ENCODE measurements at places on chromosomes 2 and 18. TPM values are rescaled to one million over a fixed set of nuclear protein-coding genes. Genes with fewer than 3 reads are reported as not detected.

DNA sequence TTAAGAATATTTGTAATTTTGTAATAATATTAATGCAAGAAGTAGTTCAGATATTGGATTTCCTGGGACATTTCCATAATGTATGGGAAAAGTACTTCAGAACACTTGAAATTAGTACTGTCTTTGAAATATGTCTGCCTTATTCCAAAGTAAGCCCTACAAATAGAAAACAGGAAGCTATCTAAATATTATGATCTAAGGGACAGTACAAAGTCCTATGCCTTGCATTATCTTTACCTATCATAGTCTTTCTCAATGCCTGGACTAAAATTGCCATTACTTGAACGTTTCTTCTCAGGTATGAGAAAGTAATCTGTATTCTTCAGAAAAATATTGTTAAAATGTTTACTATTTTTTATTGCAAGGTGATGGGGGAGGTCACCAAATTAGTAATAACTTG, 113.0 kb downstream of the PPP1R1C start:
- DNase-seq: no peak

GRCh38 chr2:74548900-74549826, 4.6 kb downstream of the LOXL3 start:
- no peak for DNase-seq

GRCh38 chr2:88575051-88575450, 52.2 kb downstream of the EIF2AK3 start:
- no peak for DNase-seq

DNA sequence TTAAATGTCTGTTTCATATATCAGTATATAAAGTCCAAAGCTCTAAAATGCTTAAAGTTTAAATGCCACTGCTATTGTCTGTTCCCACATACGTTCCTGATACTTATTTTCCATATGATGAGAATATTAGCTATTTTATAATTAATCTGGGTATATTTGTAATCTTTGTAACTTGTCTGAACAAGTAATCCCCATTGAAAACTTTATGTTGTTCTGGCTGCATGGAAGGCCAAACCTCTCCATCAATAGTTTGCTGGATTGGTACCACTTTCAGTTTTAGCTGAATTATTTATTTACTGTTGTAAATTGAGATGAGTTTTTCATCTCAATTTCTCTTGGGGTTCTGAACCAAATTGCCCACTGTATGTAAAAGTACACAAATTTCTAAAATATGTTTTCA, 1.5 kb downstream of the MBD5 start:
- DNase-seq: no peak

- DNase-seq: no peak
Measured at GRCh38 chr2:238290715-238291549, 2.5 kb upstream of the PER2 start.

DNA sequence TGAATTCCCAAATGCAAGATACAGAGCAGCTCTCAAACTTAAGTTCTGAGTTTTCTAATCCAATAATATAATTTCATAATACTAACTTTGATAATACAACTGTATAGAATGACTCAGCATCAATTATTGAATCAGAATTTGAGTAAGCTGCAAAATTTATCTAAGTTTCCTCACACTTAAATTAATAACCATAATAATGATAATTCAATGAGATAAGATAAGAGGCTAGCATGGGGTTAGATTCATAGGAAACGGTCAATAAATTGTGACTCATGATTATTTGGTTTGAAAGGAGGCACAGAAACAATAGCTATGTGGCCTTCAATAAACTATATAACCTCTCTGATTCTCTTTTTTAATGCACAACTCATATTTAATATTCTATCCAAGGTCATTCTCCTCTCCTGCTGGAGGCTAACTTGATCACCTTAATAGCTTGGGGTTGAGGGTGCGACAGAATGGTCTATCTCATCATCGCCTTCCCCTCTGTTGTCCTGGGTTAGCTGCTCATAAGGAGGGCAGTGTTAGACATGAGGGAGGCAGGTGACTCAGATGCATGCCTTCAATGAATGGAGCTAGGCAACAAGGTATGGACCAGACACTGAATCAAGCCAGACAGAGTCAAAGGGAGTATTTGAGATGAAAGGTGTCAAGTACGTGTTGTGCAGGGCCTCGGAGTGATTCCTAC, 36.2 kb upstream of the BMP10 start:
- no peak for DNase-seq

The INHBB gene
- 54.8 TPM for total RNA-seq

The SMC6 gene
- total RNA-seq: 10.9 TPM

The DLX1 gene
- total RNA-seq: 0.19 TPM

Measured in mesenteric fat pad (tissue), 1 donor.